NCI-H1105 treated with DMSO at 0.1 percent for 48 hours (cell line): ENCODE measurements at places on chromosomes 2 and 18.

DNA sequence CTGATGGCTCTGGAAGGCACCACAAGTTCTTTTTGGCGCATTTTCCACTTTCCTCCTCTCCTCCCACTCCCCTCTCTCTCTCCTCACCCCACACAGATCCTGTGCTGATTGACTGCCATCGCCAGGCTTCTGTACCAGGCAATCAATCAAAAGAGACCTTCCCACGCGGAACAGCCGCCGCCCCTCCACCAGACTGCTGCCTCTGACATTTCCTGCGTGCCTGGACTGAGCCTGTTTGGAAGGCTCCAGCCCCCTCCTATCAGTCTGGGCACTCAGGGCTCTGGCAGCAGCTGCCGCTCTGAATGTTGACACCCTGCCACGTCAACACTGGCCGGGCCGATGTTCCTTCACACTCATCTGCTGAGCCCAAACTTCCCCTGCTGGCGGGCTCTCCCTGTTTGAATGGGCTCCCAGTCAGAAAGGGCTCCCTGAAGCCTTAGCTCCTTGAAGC, 467.7 kb downstream of the EPHA4 start:
- DNase-seq = peak; percentile 18

DNA sequence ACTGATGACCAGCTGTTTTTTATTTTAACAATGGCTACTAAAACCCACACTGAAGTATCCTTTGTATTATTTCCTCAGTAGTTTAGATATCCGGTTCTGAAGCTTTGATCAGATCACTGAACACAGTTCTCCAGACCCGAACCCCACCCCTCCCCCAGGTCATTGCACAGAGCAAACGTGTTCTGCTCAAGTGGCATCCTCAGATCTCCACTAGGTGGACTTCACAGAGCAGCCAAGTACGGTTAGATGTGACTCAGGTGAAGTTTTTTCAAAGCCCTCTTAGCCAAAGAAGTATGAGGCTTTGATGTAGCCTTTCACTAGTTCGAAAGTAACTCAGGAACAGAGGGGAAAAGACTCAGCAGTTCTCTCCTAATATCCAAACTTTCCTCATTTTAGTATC, 142.7 kb upstream of the NRP2 start:
- no peak for DNase-seq

- DNase-seq = no peak
These were observed 25.9 kb downstream of the GREB1 start for GRCh38 chr2:11559786-11560155.

- no peak for DNase-seq
These were observed 8.6 kb downstream of the OSBPL6 start for GRCh38 chr2:178202927-178203326.

DNA sequence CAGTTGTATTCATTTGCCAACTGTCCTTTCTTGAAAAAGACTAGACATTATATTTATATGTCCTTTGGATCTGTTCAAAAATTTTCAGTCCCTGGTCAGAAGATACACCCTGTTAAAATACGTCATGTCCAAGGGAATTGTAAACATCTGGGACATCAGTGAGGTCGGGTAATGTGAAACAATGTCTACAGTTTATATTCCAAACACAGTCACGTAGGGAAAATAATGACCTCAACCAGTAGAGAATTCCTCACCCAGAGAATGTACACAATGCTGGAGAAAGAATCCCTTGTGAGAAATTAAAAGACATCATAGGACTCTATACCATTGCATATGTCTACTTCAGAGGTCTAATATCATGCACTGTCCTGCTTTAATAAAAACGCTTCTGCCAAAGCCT, 888.0 kb upstream of the CHAC2 start:
- no peak for DNase-seq

DNA sequence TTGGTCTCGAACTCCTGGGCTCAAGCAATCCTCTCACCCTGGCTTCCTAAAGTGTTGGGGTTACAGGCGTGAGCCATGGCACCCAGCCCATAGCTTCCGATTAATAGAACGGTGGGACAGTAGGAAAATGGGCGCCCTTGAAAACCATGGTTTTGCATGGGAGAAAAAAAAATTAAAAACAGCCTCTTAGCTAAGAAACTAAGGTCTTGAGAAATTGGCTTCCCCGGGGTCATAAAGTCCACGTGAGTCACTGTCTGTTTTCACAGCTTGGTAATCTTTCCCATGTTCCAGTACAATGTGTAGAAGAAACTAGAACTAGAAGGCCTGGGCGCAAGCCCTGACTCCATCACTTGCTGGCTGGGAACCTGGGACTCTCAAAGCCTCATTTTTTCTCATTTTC, 20.7 kb downstream of the B3GNT2 start:
- no peak for DNase-seq

DNA sequence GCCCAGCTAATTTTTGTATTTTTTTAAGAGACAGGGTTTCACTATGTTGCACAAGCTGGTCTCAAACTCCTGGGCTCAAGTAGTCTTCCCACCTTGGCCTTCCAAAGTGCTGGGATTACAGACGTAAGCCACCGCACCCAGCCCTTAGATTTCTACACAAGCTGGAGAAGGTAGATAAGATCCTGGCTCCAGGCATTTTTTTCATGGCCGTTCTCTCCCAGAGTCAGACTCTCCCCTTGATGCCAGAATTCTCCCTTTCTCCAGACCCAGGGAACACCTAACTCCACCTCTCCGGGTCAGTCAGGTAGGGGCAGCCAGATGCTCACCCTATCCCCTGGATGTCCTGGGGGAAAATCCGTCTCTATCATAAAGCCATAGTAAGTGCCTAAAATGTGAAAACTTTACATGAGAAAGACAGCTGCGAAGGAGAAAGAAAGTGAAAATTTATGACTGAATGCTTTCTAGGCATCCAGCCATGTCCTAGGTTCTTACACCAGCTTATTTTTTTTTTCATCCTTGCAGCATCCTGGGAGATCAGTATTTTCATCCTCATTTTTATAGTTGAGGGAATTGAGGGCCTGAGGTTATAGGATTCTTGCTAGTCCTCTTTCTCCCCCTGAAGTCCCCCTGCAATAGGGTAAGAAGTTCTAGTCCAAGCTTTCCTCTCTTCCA, 16.3 kb downstream of the SIX3 start:
- no peak for DNase-seq

GRCh38 chr2:160068906-160069305, 6.5 kb upstream of the PLA2R1 start:
- DNase-seq = no peak

GRCh38 chr2:95505222-95505621, 20.7 kb upstream of the TRIM43B start:
- DNase-seq = no peak

GRCh38 chr2:151475071-151475470, 65.4 kb downstream of the RIF1 start:
- DNase-seq = no peak

DNA sequence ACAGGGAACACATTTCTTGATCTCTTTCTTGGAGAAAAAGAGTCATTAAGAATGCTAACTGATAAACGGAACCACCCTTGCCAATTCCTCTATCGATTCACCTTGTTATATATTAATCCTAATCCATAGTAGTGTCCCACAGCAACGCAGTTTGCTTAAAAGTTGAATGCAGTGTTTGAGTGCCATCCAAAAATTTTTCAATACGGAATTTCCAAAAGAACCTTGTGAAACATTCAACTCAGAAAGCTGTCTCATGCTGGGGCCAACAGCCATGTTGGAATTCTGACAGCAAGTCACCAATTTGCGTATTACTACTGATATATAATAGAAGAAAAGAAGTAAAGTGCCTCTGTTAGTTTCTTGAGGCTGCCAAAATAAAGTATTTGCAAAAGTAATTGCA, 42.3 kb downstream of the ANXA4 start:
- no peak for DNase-seq
